ENCODE measurements at places on chromosomes 7 and 10. TPM values are rescaled to one million over a fixed set of nuclear protein-coding genes. Genes with fewer than 3 reads are reported as not detected.

DNA sequence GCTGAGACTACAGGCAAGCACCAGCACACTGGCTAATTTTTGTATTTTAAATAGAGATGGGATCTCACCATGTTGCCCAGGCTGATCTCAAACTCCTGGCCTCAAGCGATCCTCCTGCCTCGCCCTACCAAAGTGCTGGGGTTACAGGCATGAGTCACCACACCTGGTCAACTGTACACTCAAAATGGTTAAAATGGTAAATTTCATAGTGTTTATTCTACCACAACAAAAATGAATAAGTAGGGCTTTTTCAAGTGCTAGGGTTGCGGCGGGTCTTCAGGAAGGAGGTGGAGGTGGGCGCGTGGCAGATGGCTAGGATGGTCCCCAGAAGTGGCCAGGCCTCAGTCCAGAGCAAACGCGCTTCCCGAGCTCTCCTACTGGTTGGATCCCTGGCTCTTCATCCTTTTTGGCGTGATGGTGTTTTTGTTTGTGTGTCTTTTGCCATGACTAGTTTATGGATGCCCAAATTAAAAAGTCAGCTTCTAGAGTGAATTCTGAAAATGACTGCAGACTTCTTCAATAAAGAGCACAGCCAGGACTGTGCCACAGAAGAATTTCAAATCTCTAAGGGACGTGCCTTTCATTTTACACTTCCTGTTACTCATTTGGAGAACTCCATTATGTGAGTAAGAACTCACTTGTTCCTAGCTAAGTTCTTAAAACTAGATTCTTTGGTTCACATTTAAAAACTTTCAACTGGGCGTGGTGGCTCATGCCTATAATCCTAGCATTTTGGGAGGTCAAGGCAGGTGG lies 73.9 kb downstream of the TMEM130 start:
- no peak for DNase-seq

DNA sequence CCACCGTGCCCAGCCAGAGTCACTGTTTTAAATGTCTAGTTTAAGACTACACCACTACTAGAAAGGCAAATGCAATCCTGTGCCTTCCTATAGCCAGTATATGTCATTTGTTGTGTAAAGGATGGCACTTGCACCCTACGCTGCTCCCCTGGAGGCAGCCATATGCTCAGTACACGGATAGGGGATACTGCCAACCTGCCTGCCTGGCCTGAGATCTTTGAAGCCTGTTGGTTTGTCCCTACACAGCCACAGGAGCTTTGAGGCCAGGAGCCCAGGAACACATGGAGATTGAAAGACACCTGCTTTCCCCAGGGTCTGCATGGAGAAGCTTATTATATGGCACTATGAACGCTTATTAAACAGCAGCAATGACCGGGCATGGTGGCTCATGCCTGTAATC lies 2.3 kb upstream of the SCRN1 start:
- DNase-seq, result no peak

EBF3 gene
- total RNA-seq, result 8.7 TPM

- no peak for DNase-seq
Measured at GRCh38 chr7:83271212-83272099, 108.8 kb upstream of the PCLO start.

DNA sequence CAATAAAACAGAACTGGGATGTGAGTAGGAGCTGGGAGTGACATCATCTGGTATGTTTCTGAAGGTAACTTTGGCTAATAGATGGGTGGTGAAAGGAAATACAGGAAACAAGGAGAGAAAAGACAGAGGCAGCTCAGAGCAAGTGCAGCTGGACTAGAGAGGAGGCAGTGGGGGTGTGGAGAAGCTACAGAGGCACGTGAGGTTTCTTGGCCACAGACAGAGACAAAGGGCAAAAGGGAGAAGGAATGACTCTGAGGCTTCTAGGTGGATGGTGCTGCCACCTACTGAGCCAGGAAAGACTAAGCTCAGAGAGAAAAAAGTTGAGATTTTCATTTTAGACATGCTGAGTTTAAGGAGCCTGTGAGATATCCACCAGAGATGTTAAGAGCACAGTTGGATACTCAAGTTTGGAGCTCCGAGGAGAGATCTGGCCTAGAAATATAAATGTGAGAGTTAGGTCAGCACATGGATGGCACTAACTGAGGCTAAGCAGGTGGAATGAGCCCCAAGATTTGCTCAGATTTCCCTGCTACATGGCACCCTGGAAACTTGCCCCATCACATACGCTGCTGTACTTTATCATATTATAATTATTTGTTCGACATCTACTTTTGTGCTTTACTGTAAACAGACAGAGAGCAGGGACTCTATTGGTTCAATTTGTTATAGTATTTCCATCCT lies 293.0 kb upstream of the IMMP2L start:
- DNase-seq, result no peak

GRCh38 chr10:100655760-100656421 lies 89.5 kb upstream of the PAX2 start:
- no peak for DNase-seq
